ENCODE measurements at places on chromosomes 2 and 18.

GRCh38 chr18:4084382-4084900 is 370.7 kb downstream of the DLGAP1 start:
- no peak for DNase-seq

DNA sequence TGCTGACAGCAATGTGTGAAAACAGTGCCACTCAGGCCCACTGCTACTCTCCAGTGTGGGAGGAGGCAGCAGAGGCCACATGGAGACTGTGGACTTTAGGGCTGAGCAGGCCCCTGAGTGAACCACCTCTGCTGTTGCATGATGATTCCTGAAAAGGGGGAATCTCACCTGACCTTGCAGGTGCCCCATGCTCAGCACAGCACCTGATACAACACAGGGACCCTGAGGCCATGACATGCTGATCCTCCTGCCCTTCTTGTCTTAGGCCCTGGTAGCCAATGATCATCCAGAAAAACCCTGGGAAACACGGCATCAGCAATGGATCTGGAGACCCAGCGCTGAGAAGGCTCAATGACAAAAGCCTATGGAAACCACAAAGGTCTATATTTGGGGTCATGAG is 446.8 kb upstream of the MYT1L start:
- DNase-seq: no peak

- DNase-seq: no peak
Measured at GRCh38 chr2:127525691-127526131, 578 bp downstream of the IWS1 start.

DNA sequence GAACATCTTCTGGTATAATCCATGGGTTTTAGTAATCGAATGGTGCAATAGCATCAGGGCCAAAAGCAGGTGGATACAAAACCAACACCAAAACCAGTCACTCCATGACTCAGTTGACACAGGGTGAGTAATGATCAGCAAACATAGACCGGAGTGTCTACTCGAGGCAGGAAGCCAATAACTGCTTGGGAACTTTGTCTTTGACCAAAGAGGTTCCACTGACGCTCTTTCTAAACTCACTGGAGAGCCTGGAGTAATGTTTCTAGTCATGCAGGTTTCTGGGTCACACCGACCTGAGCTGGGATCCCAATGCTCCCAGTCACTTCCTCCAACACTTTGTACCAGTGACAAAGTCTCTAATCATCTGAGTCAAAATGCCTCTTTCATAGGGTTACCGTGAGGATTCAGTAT is 30.9 kb downstream of the MREG start:
- peak; percentile 59 for DNase-seq

DNA sequence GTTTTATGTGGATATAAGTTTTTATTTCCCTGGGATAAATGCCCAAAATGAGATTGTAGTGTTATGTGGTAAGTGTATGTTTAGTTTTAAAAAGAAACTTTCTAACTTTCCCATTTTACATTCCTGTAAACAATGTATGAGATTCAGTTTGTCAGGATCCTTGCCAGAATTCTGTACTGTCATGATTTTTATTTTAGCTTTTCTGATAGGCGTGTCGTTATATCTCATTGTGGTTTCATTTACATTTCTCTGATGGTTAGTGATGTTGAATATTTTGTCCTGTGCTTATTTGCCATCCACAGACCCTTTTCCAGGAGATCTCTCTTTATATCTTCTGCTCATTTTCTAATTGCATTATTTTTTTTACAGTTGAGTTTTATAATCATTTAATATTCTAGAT is 245.6 kb upstream of the CDH2 start:
- DNase-seq: no peak

DNA sequence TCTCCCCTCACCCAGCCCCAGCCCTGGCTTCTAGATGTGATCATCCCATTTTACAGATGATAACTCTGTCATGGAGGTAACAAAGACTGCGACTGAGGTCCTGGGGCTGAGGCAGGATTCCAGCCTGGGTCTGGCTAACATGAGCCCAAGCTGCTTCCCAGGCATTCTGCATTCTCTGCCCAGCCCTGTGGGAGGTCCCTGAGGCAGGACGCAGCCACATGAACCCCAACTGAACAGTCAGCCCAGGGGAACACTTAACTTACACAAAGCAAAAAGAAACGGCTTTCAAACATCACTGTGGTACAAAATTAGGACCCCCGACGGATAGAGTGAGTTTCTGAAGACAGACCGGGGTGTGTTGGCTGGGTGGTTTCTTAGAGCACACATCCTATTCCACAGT is 135.3 kb downstream of the ACKR3 start:
- DNase-seq: no peak

GRCh38 chr2:118185210-118186109 is 97.2 kb downstream of the INSIG2 start:
- peak; percentile 16 for DNase-seq

DNA sequence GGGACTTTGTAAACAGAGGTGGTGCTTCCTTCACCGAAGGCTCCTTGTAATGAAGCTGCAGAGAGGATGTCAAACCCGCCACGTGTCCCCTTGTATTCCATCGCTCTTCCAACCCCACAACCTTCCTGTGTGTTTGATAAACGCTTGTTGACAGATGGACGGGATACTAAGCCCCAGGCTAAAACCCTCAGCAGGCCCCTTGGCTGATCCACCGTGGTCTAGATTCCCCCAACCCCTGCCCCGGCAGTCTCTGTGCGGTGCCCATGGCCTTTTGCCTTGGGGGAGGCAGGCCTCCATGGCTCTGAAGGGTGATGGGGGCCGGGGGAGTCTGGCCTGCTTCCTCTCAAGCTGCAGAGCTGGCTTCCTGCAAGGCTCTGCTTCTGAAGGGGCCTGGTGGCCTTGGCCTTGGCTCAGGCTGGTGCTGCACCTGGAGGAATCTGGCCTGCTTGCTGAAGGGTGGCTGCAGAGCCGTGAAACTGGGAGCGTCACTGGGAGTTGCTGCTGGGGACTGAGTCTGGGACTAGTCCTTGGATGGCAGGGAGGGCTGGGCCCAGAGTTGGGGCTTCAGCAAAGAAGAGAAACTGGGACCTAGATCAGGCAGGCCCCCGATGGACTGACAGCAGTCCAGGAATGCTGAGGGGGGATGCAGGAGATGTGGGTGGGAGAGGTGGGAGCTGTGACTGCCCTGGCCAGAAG is 9.6 kb upstream of the NTSR2 start:
- no peak for DNase-seq

GRCh38 chr18:27278131-27278530 is 93.0 kb upstream of the CHST9 start:
- DNase-seq: no peak

- DNase-seq: no peak
Measured at GRCh38 chr2:96870626-96871255, 861 bp upstream of the SEMA4C start.

- no peak for DNase-seq
Measured at GRCh38 chr2:23412556-23413155, 27.7 kb downstream of the KLHL29 start.

DNA sequence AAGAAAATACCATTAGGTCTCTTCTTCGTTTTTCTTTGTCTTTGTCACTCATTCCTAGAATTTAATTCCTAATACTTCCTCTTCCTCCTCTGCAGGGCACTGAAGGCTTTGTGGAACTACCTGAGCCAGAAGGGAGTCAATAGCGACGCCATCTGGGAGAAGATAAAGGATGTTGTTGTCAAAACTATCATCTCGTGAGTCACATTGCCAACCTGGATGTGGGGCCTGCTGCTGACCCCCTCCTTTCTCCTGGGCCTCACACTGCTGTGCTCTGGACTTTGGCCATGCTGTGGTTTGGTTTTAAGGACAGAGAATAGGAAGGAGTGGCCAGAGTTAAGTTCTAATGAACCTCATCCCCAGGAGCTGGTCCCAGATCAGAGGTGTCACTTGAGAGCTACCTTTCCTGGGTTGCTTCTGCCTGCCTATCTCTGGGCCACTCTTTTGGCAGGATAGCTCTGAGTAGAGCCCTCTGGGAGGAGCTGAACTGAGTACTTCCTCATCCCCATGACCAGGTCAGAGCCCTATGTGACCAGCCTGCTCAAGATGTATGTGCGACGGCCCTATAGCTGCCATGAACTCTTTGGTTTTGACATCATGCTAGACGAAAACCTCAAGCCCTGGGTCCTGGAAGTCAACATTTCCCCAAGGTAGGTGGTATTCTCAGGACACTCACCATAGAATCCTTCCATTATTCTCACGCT is 33.1 kb upstream of the CYP27A1 start:
- DNase-seq: no peak

DNA sequence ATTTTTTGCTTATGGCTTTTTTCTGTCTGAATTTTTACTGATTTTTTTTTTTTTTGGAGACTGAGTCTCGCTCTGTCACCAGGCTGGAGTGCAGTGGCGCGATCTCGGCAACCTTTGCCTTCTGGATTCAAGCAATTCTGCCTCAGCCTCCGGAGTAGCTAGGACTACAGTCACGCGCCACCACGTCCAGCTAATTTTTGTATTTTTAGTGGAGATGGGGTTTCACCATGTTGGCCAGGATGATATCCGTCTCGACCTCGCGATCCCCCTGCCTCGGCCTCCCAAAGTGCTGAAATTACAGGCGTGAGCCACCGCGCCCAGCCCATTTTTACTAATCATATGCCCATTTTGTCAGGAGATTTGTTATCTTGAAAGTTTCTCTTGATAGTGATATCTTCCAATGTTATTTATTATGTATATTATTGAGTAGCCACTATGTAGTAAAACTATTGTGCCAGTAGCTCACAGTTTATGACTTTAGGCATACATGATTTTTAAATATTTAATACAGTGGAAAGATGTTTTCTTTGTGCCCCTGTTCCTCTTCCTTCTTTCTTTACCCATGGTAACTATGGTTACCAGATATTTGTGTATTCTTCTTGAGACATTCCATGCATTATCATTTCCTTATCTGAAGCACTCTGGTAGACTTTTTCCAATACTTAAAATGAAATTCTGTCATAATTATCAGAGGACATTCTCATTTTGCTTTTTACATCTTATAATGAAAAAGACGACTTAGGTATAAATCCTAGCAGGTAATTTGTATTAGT is 2.1 kb downstream of the HAT1 start:
- DNase-seq: no peak

DNA sequence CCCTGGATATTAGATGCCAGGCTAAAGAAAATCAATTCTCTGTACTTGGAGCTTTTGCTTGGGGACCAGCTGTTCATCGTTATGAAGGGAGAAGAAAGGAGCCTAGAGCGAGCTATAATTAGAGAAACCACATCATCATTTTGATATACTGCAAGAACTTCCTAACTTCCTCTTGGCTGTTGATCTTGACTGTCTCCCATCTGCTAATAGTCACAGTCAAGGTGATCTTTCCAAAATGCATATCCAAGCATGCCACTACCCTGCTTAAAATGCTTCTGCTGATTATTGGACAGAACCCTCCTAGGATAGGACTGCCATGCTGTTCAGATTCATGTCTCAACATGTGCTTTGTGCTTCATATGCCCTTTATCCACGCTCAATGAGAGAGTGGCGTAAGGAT is 54.8 kb downstream of the RAPGEF4 start:
- DNase-seq: no peak

DNA sequence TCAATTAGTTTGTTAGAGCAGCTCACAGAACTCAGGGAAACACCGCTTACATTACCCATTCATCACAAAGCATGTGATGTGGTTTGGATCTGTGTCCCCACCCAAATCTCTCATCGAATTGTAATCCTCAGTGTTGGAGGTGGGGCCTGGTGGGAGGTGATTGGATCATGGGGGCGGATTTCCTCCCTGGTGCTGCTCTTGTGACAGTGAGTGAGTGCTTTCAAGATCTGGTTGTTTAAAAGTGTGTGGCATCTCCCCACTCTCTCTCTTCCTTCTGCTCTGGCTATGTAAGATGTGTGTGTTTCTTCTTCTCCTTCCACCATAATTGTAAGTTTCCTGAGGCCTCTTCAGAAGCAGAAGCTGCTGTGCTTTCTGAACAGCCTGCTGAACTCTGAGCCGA is 63.5 kb upstream of the AGPS start:
- no peak for DNase-seq

DNA sequence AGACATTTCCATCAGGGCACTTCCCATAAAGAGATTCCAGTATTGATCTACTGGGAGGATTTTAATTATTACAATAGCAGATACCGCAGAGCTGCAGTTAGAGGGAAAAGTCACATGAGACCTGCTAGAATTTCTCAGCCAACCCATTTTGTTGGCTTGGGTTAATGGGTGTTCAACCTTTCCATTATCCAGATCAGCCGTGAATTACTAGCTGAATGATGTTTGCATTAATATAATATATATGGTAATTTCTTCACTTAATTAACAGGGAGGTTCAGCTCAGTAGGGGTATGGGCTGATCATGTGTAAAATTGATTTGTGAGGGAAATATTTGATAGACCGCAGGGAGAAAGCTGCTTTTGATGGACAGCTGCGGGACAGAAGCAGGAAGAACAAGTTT is 56.4 kb upstream of the OTX1 start:
- no peak for DNase-seq

DNA sequence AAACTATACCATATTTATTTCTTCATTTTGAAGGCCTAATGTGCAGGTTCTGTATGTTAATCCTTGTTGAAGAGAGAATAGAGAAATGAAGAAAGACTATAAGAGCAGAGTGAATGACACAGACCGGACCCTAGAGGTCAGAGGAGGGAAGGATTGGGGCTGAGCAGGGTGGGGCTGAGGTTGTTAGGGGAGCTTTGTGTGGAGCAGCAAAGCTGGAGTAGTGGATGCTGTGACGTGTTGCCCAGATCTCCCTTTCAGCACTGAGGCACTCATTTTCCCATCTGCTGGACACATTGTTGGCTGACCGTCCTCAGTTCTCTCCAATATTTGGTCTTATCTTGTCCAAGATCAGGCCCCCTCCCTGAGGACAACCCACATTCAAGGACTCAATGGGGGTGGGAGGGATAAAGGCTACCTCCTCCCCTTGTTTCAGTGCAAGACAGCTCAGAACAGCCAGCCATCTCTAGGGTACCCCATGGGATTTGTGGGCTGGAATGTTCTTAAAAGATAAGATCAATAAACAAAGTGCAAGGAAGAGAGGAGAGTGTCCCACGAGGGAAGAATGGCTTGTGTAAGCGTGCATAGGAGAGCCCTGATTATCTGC is 143.6 kb downstream of the TDRD15 start:
- no peak for DNase-seq

- no peak for DNase-seq
Measured at GRCh38 chr2:70078384-70078783, 8.9 kb upstream of the PCBP1 start.

DNA sequence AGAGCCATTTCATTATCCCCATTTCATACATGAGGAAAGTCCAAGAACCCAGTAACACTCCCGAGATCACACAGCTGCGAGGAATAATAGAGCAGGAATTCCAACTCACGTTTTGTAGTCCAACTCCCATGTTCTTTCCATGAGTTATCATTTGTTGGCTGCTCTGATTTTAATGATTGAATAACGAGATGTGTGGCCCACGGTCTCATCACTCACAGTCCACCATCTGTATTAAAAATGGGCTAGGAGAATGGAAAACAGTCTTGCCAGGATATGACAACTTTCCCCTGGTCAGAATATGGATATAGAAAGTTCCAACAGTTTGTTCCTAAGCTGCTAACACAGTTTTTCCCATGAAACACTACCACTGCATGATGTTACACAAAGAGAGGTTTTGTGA is 147.5 kb downstream of the METTL4 start:
- no peak for DNase-seq

- DNase-seq: no peak
Measured at GRCh38 chr2:238149841-238150572, 8.8 kb upstream of the ERFE start.
